ENCODE measurements at places on chromosomes 1 and 21. TPM values are rescaled to one million over a fixed set of nuclear protein-coding genes. Genes with fewer than 3 reads are reported as not detected.

CFAP141 gene
- not detected for total RNA-seq

TMPRSS15 gene
- not detected for total RNA-seq

CDC42BPA gene
- total RNA-seq, result 0.23 TPM

PROK1 gene
- not detected for total RNA-seq

ZBTB37 gene
- 5.7 TPM for total RNA-seq

HES3 gene
- not detected for total RNA-seq

MRPS6 gene
- total RNA-seq, result 97.0 TPM

S100A7A gene
- total RNA-seq, result not detected

- DNase-seq, result no peak
- no peak overlapping the region for H3K4me3 ChIP-seq
- H3K36me3 ChIP-seq, result peaks cover 11% of the 10 kb centered on the region
- H3K4me1 ChIP-seq, result peaks cover 24% of the 10 kb centered on the region
Measured at GRCh38 chr1:154772606-154773506, 97.2 kb downstream of the KCNN3 start.

DNA sequence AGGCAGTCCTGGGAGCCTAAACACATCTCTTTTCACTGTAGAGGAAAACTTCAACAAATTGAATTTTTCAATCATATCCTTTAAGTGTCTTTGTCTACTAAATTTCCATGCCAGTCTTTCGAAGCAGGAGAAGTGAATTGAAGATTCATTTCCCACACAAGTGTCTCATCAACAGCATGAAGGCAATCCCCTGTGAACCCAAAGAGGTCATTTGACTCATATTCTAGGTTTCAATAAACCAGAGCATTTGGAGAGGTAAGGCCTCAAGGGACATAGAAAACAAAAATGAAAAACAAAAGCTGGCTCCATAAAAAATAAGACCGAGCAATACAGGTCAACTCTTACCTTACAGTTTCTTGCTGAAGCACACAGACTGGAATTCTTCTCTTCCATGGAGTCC lies 94.1 kb upstream of the ATP1B1 start:
- H3K36me3 ChIP-seq, result no peaks in the 10 kb centered on the region
- peaks cover 21% of the 10 kb centered on the region for H3K4me1 ChIP-seq
- no peak overlapping the region for H3K4me3 ChIP-seq
- peak; percentile 73 for DNase-seq

DNA sequence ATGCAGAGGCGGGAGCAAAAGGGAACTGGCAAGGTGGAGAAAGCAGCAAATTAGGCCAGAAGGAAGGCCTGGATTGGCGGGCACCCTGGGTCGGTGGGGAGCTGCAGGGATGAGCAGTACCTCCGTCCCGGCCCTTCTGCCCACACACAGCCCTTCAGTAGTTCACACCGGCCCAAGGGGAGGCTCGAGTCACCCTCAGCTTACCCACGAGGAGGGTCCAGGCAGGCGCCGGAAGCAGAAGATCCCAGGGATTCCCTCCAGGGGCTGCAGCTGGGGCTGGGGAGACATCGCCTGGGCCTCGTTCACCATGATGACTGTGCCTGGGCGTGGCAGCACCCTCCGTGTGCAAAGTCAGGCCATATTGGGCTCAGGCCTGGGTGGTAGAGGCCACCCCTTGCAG lies 190.0 kb downstream of the PRDM16 start:
- H3K27me3 ChIP-seq, result no peaks in the 10 kb centered on the region
- H3K4me1 ChIP-seq, result no peaks in the 10 kb centered on the region
- no peak overlapping the region for H3K27ac ChIP-seq

DNA sequence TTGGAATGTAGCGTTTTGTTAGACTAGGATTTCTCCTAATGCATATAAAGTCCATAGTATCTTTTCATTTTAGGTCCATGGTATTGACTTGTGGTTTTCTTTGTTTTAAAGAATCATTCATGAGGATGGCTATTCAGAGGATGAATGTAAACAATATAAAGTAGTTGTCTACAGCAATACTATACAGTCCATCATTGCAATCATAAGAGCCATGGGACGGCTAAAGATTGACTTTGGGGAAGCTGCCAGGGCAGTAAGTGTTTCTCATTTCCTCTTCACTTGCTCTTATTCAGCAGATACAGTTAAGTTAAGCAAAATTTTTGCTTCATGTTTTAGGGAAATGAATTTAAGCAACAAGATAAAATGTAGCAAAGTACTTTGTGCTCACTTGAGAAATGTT lies 25.4 kb downstream of the GNAI3 start:
- no peak for DNase-seq
- no peaks in the 10 kb centered on the region for H3K27me3 ChIP-seq
- no peaks in the 10 kb centered on the region for H3K36me3 ChIP-seq
- no peaks in the 10 kb centered on the region for H3K4me1 ChIP-seq
- no peak overlapping the region for H3K27ac ChIP-seq

- no peaks in the 10 kb centered on the region for H3K4me1 ChIP-seq
- no peak overlapping the region for H3K4me3 ChIP-seq
- no peak for DNase-seq
- no peaks in the 10 kb centered on the region for H3K36me3 ChIP-seq
- no peak overlapping the region for H3K27ac ChIP-seq
Measured at GRCh38 chr1:11320153-11320936, 47.3 kb downstream of the UBIAD1 start.

DNA sequence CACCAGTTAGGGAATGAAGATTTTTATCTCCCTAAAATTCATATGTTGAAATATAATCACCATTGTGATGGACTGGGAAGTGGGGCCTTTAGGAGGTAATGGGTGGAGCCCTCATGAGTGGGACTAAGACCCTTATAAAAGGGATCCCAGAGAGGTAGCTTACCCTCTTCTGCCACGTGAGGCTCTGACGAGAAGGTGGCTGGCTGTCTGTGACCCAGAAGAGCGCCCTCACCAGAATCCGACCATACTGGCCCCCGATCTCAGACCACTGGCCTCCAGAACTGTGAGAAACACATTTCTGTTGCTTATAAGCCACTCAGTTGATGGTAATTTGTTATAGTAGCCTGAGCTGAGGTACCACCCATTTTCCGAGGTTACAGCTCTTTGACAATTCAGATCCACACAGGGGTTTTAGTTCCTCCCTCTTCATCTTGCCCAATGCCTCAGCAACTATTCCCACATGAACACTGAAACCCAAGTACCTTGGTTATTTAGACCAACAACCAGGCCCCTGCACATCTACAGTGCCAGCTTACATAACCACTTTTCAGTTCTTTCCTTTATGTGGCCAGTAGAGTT lies 27.6 kb upstream of the HUNK start:
- DNase-seq, result no peak
- no peak overlapping the region for H3K27ac ChIP-seq
- H3K36me3 ChIP-seq, result no peaks in the 10 kb centered on the region
- H3K4me3 ChIP-seq, result no peak overlapping the region
- H3K27me3 ChIP-seq, result no peaks in the 10 kb centered on the region

- H3K27ac ChIP-seq, result peak overlapping the region; percentile 97
- H3K36me3 ChIP-seq, result no peaks in the 10 kb centered on the region
- DNase-seq, result no peak
- peak overlapping the region; percentile 83 for H3K4me3 ChIP-seq
- H3K27me3 ChIP-seq, result no peaks in the 10 kb centered on the region
- H3K4me1 ChIP-seq, result peaks cover 6% of the 10 kb centered on the region
Measured at GRCh38 chr1:63523738-63524137, 413 bp downstream of the EFCAB7 start.

- no peaks in the 10 kb centered on the region for H3K4me1 ChIP-seq
- peaks cover 22% of the 10 kb centered on the region for H3K36me3 ChIP-seq
- no peaks in the 10 kb centered on the region for H3K27me3 ChIP-seq
- no peak overlapping the region for H3K27ac ChIP-seq
Measured at GRCh38 chr1:174297351-174297750, 138.0 kb downstream of the RABGAP1L start.

GRCh38 chr1:209485751-209486150 lies 97.8 kb upstream of the CAMK1G start:
- H3K4me3 ChIP-seq, result no peak overlapping the region
- H3K36me3 ChIP-seq, result no peaks in the 10 kb centered on the region
- no peaks in the 10 kb centered on the region for H3K27me3 ChIP-seq
- no peak overlapping the region for H3K27ac ChIP-seq
- DNase-seq, result no peak

GRCh38 chr1:162765788-162766187 lies 24.7 kb upstream of the HSD17B7 start:
- no peak for DNase-seq
- no peaks in the 10 kb centered on the region for H3K4me1 ChIP-seq
- H3K27ac ChIP-seq, result no peak overlapping the region
- H3K27me3 ChIP-seq, result no peaks in the 10 kb centered on the region

DNA sequence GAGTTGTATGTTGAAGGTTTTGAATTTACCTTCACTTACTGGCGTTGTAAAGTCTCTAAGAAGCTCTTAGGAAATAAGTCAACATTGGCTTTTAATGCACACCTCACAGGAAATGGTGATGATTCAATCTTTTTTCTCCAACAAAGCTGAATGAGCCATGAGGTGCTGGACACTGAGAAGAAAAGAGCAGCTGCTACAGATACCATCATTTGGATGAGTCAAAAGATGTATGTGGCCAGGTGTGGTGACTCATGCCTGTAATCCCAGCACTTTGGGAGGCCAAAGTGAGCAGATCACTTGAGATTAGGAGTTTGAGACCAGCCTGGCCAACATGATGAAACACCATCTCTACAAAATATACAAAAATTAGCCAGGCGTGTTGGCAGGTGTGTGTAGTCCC lies 3.3 kb upstream of the IL23R start:
- H3K27me3 ChIP-seq, result no peaks in the 10 kb centered on the region
- H3K36me3 ChIP-seq, result no peaks in the 10 kb centered on the region
- peaks cover 3% of the 10 kb centered on the region for H3K4me1 ChIP-seq

- H3K27ac ChIP-seq, result no peak overlapping the region
- DNase-seq, result no peak
- H3K4me3 ChIP-seq, result no peak overlapping the region
Measured at GRCh38 chr1:176029155-176029554, 177.9 kb downstream of the COP1 start.

- H3K4me3 ChIP-seq, result no peak overlapping the region
- H3K27ac ChIP-seq, result no peak overlapping the region
- no peak for DNase-seq
- H3K27me3 ChIP-seq, result no peaks in the 10 kb centered on the region
- H3K4me1 ChIP-seq, result no peaks in the 10 kb centered on the region
Measured at GRCh38 chr21:14492931-14493330, 53.2 kb downstream of the SAMSN1 start.

DNA sequence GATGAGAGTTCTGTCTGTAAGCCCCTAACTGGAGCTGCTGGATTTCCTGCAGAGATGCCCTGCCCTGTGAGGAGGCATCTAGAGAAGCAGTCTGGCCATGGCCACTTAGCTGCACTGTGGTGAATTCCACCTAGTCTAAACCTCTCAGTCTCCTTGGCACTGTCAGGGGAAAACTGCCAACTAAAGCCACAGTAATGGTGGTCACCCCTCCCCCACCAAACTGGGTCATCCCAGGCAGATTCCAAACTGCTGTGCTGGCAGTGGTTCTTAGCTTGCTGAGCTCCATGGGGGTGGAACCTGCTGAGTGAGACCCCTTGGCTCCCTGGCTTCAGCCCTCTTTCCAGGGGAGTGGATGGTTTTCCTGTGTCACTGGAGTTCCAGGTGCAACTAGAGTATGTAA lies 740.6 kb downstream of the RWDD3 start:
- H3K4me3 ChIP-seq, result no peak overlapping the region
- no peaks in the 10 kb centered on the region for H3K27me3 ChIP-seq

- H3K27me3 ChIP-seq, result peaks cover 2% of the 10 kb centered on the region
- H3K4me1 ChIP-seq, result peaks cover 30% of the 10 kb centered on the region
- H3K27ac ChIP-seq, result no peak overlapping the region
- H3K4me3 ChIP-seq, result no peak overlapping the region
- DNase-seq, result no peak
Measured at GRCh38 chr21:41958886-41959563, 5.2 kb upstream of the C2CD2 start.

DNA sequence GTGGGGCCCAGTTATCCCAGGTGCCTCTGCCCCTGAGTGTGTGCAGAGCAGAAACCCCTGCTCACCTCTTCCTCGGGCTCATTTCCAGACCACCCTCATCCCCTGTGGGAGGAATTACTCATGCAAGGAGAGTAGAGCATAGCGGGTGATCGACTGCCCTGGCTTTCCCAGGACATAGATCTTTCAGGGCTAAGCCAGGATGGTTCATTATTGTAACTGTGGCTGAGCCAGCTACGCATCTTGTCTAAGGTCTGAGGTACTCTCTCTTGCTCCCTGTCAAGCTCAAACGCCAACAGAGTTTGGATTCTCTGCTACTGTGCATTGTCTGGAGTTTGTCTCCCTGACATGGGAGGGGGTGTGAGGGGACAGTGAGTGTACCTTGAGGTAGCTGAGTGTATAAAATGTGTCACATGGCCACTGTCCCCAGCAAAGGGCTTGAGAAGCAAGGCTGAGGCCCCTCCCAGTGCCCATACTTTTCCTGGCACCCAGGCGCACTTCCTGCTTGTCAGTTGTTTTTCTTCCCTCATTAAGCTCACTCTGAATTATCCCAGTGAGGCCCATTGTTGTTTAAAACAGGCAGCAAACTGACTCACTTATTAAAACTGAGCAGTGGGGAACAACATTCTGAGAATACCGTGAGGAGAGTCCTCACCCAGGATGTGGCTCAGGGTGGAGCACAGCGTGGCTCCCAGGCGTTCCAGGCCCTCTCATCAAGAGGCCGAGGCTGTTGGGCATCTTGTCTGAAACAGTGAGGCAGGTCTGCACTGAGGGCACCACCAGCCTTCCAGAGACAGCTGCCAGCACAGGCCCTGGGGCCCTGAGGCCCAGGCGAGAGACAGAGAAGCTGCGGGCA lies 92.9 kb downstream of the LAMC2 start:
- H3K27ac ChIP-seq, result no peak overlapping the region
- H3K4me1 ChIP-seq, result peaks cover 3% of the 10 kb centered on the region
- no peaks in the 10 kb centered on the region for H3K36me3 ChIP-seq
- H3K4me3 ChIP-seq, result no peak overlapping the region
- H3K27me3 ChIP-seq, result no peaks in the 10 kb centered on the region

DNA sequence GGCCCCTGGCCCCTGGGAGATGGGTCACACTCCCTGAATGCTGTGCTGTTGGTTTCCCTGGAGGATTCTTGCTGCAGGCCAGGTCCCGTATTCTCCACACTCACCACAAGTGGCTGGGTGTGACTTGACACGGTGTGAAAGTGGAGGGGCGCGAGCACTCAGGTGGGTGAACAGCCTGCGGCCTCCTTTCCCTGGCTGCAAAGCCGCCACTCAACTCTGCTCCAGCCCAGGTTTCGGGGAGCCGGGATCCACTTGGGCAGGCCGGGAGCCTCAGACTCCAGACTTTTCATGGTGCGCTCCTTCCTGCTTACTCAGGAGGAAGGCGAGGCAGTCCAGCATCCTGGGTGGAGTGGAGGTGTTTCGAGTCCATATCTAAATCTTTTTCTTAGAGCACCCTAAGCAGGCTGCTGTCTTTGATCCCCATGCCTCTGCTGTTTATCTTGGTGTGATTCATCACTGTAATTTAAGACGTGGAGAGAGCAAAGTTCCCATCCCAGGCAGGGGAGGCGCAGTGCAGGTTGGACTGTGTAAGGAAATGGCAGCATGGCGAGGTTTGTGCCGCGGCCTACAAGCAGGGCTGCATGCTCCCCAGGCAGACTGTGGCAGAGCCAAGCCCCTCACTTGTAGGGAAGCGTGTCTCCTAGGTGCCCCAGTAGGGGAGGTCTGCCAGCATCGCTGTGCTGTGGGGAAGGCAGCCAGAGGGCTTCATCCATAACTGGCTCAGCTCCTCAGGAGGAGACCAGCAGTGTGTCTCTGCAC lies 29.6 kb downstream of the VANGL1 start:
- DNase-seq, result no peak
- H3K27me3 ChIP-seq, result no peaks in the 10 kb centered on the region
- H3K27ac ChIP-seq, result no peak overlapping the region
- H3K4me1 ChIP-seq, result peaks cover 13% of the 10 kb centered on the region
- H3K36me3 ChIP-seq, result no peaks in the 10 kb centered on the region

- H3K27me3 ChIP-seq, result no peaks in the 10 kb centered on the region
- no peak overlapping the region for H3K27ac ChIP-seq
- no peaks in the 10 kb centered on the region for H3K4me1 ChIP-seq
- H3K4me3 ChIP-seq, result no peak overlapping the region
- DNase-seq, result no peak
Measured at GRCh38 chr1:209807509-209807908, 1.6 kb upstream of the IRF6 start.

Data from GM12878 (cell line).